Uterine smooth muscle cell (primary cell): ENCODE measurements at places on chromosomes 7 and 10. TPM values are rescaled to one million over a fixed set of nuclear protein-coding genes. Genes with fewer than 3 reads are reported as not detected.

The RAB19 gene
- total RNA-seq, result not detected in 2 replicates

The TRIM4 gene
- 21.7 and 30.6 TPM in 2 replicates for total RNA-seq

The KLF14 gene
- total RNA-seq, result under 0.01 and 0.11 TPM in 2 replicates

The HABP2 gene
- not detected in 2 replicates for total RNA-seq

The EGR2 gene
- total RNA-seq, result 0.22 and 1.6 TPM in 2 replicates

The UPK3BL2 gene
- 0.44 and 0.87 TPM in 2 replicates for total RNA-seq

The ITGA8 gene
- 1.1 and 4.5 TPM in 2 replicates for total RNA-seq

The FOXK1 gene
- 33.6 and 38.5 TPM in 2 replicates for total RNA-seq

The BTBD16 gene
- total RNA-seq, result not detected in 2 replicates

The HMX2 gene
- not detected in 2 replicates for total RNA-seq

The BICC1 gene
- total RNA-seq, result 23.6 and 50.1 TPM in 2 replicates

The EPO gene
- not detected in 2 replicates for total RNA-seq

The CALML3 gene
- total RNA-seq, result not detected in 2 replicates

The BMPER gene
- 3.2 and 5.0 TPM in 2 replicates for total RNA-seq

The PALD1 gene
- under 0.01 and 0.11 TPM in 2 replicates for total RNA-seq

The NUTM2D gene
- total RNA-seq, result 0.33 and 0.62 TPM in 2 replicates

The FAM25A gene
- not detected in 2 replicates for total RNA-seq

The LRRN3 gene
- 1.2 and 4.1 TPM in 2 replicates for total RNA-seq

The CLEC5A gene
- under 0.01 TPM in 1 of 2 replicates, not detected in the other for total RNA-seq

The HILPDA gene
- total RNA-seq, result 14.2 and 19.5 TPM in 2 replicates

The PNLIPRP2 gene
- not detected in 2 replicates for total RNA-seq

The FBXL13 gene
- total RNA-seq, result 1.1 and 1.2 TPM in 2 replicates

The GCK gene
- total RNA-seq, result 0.55 and 0.62 TPM in 2 replicates

The CDK5 gene
- 17.7 and 21.6 TPM in 2 replicates for total RNA-seq

The SCART1 gene
- total RNA-seq, result 2.6 and 4.2 TPM in 2 replicates

The LRGUK gene
- total RNA-seq, result 0.12 and 0.22 TPM in 2 replicates

The CDHR1 gene
- total RNA-seq, result 0.12 TPM in 1 of 2 replicates, not detected in the other

The COPS6 gene
- total RNA-seq, result 96.1 and 167 TPM in 2 replicates

The LSM8 gene
- 36.0 and 54.7 TPM in 2 replicates for total RNA-seq

The HYAL4 gene
- not detected in 2 replicates for total RNA-seq

The CALHM3 gene
- total RNA-seq, result not detected in 2 replicates

The TAS2R5 gene
- 0.55 and 1.00 TPM in 2 replicates for total RNA-seq

The NKX6-2 gene
- total RNA-seq, result under 0.01 TPM in 1 of 2 replicates, not detected in the other

The NUTM2A gene
- 0.62 TPM in 1 of 2 replicates, not detected in the other for total RNA-seq

The RBM48 gene
- total RNA-seq, result 13.8 and 13.9 TPM in 2 replicates

The EPC1 gene
- total RNA-seq, result 21.0 and 22.0 TPM in 2 replicates

The GIMAP4 gene
- total RNA-seq, result 0.44 and 0.50 TPM in 2 replicates

The MYOZ1 gene
- not detected in 2 replicates for total RNA-seq

The MINDY4 gene
- 6.7 and 8.9 TPM in 2 replicates for total RNA-seq

The ZFAND4 gene
- total RNA-seq, result 7.1 and 8.7 TPM in 2 replicates

The GBX1 gene
- total RNA-seq, result not detected in 2 replicates

The ADRA2A gene
- total RNA-seq, result 0.22 and 2.0 TPM in 2 replicates

The CACNB2 gene
- 0.33 and 0.75 TPM in 2 replicates for total RNA-seq

The P4HA1 gene
- 201 and 428 TPM in 2 replicates for total RNA-seq

The OPN1SW gene
- not detected in 2 replicates for total RNA-seq

The LHFPL3 gene
- total RNA-seq, result 0.12 and 1.00 TPM in 2 replicates

The WDFY4 gene
- not detected in 2 replicates for total RNA-seq

The SKIDA1 gene
- 0.75 and 1.1 TPM in 2 replicates for total RNA-seq

The TRIL gene
- total RNA-seq, result 0.25 and 0.33 TPM in 2 replicates

The CALCR gene
- total RNA-seq, result not detected in 2 replicates

The GNAT3 gene
- total RNA-seq, result 0.12 TPM in 1 of 2 replicates, not detected in the other
